ENCODE measurements at places on chromosomes 1 and 21.

DNA sequence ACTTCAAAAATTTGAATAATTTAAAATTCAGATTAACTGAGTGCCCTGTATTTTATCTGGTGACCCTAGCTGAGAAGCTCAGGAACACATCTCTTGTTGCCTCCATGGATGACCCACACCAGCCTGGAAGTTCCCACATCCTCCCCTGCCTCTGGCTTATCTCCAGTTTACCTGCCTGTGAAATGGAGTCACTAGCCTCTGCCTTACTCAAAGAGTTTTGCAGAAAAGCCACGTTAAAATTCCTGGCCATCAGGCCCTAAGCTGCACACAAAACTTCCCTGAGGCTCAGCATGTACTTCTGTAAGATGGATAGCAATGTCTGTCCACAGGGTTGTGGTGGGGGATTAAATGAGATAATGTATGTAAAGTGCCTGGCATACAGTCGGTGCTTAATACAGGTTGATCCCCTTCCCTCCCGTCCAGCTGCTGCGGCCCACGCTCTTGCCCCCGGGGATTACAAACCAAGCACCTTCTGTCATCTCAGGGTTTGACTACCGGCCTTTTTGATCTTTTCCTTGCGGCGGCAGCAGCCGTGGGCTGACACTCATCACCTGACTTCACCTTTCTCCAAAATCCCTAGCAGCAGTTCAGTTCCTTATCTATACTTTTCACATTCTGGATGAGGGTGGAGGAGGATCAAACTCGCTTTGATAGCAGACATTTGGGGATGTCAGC, 136.5 kb downstream of the CSMD2 start:
- no peak for DNase-seq

- DNase-seq, result no peak
These were observed 78.3 kb downstream of the SLC45A1 start for GRCh38 chr1:8396083-8396785.

GRCh38 chr1:181504399-181504842, 21.1 kb downstream of the CACNA1E start:
- no peak for DNase-seq

GRCh38 chr1:198364471-198364870, 176.0 kb downstream of the ATP6V1G3 start:
- DNase-seq, result no peak

DNA sequence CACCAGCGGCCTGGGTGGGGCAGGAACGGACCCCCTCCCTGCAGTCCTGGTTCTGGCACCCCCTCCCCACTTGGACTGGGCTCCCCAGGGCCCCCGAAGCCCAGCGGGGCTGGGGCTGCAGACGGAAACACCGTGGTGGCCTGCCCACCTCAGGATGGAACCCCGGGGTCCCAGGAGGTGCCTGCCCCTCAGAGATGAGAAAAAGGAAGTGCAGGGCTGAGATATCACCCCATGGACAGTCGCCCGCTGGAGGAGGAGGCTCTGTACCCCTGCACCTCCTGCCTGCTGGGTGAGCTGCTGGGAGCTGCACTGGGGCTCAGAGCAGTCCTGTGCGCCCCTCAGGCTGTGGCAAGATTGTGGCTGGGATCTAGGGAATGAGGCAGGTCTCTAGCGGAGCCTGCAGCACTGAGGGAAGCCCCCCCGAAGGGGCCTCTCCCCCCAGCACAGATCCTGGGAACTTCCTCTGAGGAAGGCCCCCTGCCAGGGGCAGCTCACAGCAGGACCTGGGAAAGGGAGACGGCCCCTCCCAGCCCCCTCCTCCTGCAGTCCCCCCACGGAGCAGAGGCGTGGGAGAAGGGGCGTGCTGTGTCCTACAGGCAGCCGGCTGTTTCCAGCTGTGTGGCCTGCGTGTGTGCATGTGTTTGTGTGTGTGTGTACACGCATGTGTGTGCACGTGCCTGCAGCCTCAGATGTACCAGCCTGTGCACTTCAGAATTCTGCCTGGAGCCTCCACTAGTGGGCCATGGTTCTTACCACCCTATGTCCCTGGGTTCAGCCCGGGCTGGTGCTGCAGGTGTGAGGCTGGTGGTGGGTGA, 6.9 kb downstream of the AGRN start:
- no peak for DNase-seq

DNA sequence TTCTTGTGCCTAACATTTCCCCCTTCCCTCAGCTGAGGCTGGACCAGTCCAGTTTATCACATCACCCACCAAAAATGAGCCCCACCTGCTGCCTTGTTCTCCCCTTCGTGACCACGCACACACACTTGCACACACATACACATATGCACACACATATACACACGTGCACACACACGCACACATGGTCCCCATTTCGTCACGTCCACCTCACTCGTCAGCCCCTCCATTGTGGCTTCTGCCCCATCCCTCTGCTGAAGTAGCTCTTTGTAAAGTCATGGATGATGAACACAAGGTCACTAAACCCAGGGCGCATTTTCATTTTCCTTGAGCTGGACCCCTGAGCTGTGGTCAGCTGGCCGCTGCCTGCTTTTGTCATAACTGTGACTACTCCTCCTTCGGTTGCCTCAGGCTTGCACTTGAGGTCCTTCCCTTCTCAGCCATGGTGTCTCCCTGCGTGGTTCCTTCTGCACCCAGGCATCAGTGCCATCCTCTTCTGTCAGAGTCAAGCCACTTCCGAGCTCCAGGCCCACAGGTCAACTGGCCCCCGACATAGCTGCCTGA, 93.8 kb downstream of the SYT2 start:
- no peak for DNase-seq

DNA sequence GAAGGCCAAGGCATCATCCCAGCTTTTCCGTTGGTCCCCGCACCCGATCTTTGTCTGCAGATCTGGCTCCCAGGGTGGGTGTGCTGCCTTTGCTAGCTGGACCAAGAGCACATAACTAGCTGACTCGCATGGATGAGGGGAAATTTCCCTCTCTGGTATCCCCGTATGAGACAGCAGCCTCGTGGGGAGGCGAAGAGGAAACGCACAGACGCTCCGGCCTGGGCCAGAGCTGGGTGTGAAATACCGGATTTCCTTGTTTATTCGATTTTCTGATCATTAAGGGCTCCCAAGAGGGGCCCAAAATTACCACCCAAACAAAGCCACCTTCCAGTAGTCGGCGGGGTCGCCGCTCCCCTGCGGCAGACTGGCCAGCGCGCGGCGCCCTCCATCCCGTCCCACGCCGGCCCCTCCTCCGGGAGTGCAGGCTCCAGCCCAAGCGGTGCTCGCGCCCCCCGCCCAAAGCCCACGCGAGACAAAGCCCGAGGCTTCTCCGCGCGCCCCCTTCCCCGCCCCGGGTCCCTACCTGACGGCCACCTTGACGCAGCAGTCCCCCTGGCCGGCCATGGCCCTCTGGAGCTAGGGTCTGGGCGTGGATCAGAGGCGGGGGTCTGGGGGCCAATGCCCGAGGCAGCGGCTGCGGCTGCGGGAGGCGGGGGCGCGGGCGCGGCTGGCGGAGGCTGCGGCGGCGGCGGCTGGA, 546 bp downstream of the KIF21B start:
- peak; percentile 36 for DNase-seq

DNA sequence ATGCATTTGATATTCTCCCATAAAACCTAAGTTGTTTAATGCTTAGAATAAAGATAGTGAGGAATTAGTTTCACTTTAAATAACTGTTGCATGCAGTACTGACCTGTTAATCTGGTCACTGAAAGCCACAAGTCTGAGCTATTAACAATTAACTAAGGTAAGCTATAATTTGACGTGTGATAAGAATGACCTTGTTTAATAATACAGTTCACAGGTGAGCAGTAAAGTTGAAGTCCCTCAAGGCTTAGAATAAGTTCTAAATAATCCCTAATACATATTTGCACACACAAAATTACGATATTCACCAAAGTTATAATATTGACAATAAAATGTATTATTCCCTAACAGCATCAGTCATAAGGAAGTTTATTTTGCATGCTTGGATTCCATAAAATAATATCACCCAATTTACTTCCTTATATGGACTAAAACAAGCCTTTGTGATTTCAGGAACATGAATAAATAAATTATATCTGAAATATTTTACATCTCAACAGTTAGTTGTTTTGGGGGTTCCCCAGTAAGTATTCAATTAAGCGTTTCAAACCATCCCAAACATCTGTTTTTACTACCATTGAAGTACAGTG, 70.6 kb upstream of the CHRM3 start:
- DNase-seq, result no peak

GRCh38 chr1:41365772-41366454, 4.7 kb downstream of the FOXO6 start:
- DNase-seq, result no peak

- DNase-seq, result no peak
These were observed 46.4 kb downstream of the RGS21 start for GRCh38 chr1:192363177-192363576.

- no peak for DNase-seq
These were observed 74.9 kb upstream of the IRF2BP2 start for GRCh38 chr1:234684856-234685255.

GRCh38 chr1:112808861-112809684, 93.9 kb upstream of the PPM1J start:
- peak; percentile 59 for DNase-seq

DNA sequence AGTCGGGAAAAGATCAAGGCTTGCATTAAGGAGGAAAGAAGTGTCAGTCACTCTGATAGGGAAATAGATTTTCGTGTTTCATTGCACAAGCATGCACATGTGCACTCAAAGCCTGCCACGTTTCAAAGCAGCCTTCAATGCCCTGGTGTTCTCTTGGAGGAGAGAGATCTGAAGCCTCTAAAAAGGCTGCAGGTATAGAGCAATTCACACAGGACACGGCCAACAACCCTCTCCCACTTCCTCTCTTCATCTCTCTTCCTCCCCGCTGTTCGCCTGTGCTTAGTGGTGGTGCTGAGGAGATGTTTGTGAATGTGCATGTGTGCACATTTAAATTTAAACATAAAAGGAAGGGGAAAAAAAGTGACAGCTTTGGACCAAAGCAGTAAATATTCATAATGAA, 117.7 kb downstream of the NUF2 start:
- DNase-seq, result no peak

GRCh38 chr21:45747802-45748445, 104.4 kb downstream of the PCBP3 start:
- no peak for DNase-seq

DNA sequence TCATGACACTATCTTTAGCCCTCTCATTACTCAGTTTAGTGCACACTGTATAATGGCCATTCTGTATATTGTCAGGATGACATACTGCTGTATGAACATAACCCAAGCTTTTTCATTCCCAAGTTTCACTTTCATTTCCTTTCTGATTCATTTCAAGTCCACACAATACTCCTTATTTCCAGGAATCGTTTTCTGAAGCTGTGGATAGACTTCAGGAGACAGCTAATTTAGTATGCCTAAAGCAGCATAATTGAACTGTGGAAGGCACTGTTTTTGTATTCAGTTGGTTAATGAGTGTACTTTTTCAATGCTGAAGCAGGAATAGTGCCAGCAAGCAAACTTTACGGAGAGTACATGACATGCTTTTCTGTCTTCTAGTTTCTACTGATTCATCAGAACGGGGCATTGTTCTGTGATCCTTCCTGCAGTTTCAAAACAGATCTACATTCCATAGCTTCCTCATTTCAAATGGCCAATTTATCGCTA, 578.5 kb upstream of the ZP4 start:
- no peak for DNase-seq

- no peak for DNase-seq
These were observed 35.0 kb upstream of the RAP1GAP start for GRCh38 chr1:21704145-21704544.

DNA sequence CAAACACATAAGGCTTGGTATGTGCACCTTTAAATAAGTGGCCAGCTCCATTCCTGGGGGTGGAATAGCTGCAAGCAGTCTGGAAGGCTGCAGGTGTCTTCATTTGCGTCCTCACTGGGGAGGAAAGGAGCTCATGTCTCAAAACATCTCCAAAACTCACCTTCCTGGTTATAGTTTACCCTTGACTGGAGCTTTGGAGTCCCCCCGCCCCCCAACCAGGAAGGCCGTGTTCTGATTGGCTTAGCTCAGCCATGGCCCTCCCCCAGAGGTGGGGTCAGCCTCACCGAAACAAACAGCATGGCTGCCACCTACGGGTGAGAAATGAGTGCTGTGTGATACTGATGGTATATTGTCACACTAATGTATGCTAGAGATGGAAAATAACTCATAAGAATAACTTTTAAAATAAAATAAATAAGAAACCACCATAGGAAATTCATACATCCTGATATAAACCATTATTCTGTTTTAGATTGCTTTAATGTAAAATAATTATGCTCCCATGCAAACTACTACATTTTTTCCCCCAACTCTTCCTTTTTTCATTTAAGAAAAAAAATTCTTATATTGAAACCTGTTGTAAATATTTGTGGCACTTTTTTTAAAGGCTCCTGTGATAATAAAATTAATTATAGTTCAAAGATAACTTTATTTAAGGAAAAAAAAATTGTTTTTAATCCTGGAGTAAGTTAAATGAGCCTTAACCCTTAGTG, 90.8 kb downstream of the ZP4 start:
- peak; percentile 12 for DNase-seq

- DNase-seq, result no peak
These were observed 27.7 kb downstream of the PADI3 start for GRCh38 chr1:17276568-17276967.

- DNase-seq, result no peak
These were observed 72.0 kb downstream of the ZNF281 start for GRCh38 chr1:200337831-200338230.

- DNase-seq, result peak; percentile 25
These were observed 2.0 kb upstream of the PIP5K1A start for GRCh38 chr1:151196292-151196800.
